ENCODE measurements at places on chromosomes 2 and 18.
A peak's percentile ranks its signal among the peaks of the same experiment; 100 is the strongest.

GRCh38 chr2:32064021-32064601 is 755 bp downstream of the SPAST start:
- no peak for ATAC-seq

GRCh38 chr18:50695431-50696176 is 124.2 kb downstream of the MRO start:
- ATAC-seq, result no peak

GRCh38 chr2:71892423-71892730 is 255.3 kb downstream of the CYP26B1 start:
- no peak for ATAC-seq

DNA sequence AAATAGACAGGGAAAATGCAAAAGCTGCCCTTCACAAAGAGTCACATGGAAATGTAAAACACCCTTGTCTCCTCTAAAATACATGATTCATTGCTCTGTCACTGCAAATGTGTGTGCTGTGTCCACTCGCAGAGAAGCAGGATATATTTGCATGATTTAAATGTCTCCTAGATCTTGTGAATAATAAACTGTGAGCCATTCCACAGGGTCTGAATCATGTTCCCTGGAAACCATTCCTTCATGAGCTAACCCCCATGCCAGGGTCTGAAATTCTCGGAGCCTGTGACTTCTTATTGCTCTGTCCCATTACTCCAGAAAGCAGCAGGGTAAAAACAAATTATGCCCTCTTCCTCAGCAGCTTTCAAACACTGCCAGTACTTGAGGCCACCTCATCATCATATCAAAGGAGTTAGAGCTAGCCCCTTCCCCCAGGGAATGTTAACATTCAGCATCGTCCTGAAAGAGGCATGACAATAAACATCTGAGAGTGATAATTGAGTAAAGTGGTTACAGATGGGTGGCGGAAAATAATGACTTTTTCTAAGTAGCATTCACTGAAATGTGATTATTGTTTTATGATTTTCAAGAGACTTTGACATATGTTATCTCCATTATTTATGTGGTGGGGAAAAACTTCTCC is 11.7 kb upstream of the CNGA3 start:
- no peak for ATAC-seq

DNA sequence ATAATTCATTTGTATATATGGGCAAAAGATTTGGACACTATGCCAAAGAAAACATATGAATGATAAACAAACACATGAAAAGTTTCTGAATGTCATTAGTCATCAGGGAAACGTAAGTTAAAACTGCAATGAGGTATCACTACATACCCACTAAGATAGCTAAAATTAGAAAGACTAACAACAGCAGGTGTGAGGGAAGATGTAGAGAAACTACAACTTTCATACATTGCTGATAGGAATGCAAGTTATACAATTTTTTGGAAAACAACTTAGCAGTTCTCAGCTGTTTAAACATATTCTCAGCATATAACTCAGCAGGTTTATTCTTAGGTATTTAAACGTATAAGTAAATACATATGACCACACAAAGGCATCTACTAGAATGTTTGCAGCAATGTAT is 563.5 kb upstream of the KLHL29 start:
- ATAC-seq, result no peak

DNA sequence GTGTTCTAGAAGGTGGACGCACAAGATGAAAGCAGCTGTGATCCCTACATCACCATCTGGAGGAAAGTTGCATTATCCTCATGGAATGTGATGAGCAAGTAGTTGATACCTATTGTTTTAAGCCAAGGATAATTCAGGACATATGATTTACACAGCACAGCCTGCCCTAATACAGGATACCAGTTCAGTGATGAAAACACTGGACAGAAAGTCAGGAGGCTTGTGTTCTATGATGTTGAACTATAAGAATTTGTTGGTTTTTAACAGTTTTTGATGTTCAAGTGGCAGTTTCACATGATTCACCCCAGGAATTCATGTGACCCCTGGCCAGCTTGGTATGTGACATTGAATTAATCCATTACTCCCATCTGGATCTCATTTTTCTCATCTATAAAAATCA is 6.2 kb upstream of the CHST10 start:
- ATAC-seq, result no peak

DNA sequence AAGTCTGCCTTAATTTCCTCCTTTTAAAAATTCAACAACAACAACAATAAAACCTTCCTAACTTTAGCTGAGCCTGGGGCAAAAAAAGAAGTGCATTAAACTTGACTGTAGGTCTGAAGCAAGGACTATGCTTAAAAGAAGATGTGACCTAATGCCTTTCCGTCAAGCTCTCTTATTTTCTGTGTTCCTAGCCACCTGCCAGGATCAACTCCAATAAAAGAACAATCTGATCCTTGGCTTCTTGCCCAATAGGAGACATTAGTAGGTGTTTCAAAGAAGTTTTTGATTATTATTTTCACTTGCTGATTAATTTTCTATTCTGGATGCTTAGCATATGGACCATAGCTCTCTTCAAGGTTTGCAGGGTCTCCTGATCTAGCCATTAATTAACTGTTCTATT is 237.5 kb downstream of the STK39 start:
- ATAC-seq, result no peak

- ATAC-seq, result no peak
Measured at GRCh38 chr2:219765231-219765911, 137.9 kb downstream of the SLC4A3 start.

GRCh38 chr18:36432880-36433555 is 135.5 kb downstream of the FHOD3 start:
- ATAC-seq, result no peak

DNA sequence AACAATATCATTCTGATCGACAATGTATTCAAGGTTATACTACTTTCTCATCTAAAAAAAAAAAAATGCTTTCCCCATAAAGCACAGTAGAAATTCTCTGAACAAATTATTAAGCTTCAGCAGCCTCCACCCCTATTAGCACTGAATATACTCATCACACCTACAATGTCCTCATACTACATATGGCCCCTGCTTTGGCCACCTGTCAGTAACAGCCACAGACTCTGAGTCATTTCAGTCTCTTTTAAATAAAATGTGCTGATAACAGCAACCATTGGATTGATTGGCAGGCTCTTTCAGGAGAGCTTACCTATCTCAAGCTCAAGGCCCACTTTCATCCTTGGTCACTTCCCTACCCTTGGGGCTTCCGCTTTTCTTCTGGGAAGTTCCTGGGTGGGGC is 236.7 kb downstream of the TMX3 start:
- ATAC-seq, result no peak

DNA sequence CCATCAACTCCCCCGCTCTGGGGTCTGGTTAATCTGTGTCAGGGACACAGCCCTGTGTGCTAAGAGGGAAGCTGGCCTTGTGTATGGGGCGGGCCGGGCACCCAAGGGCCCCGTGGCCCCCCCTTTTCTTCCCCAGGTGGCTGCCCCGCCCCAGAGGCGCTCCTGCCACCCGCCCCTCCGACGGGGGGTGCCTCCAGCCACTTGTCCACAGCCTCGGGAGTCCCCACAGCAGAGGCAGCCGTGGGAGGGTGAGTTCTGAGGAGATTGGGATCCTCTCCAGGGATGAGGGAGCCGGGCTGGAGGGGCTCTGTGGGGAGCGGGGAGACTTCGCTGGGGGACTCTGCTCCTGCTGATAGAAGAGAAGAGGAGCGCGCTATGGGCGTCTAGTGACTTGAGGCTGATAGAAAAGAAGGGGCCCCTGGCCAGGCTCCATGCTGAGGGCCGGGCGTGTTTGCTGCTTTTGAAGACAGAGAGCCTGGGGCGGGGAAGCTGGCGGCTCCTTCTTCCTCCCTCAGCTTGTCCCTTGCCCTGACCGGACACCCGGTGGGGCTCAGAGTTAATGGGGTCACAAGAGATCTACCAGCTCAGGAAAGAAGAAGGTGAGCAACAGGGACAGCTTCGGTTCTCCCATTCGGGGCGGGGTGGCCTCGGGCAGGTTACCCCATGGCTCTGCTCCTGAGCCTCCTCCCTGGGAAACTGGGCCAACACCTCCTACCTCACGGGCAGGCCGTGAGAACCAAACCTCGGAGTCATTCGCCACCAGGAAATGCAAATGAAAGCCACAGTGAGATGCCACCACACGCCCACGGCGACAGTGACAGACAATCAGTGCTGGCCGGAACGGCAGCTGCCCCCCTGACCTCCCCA is 89.4 kb upstream of the TAF1B start:
- ATAC-seq, result peak; percentile 10

DNA sequence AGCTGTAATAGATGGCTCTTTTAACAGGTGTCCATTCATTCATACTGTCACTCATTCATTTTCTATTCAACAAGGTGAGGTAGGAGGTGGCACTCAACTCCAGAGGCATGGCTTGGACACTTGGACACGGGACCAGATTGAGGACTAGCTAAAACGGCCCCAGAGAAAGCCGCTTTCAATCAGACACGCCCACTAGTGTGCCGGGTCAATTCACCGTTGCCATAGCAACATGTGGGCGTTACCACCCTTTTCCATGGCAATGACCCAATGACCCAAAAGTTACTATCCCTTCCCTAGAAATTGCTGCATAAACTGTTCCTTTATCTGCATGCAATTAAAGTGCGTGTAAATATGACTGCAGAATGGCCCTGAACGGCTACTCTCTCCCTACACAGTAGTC is 49.2 kb upstream of the LGALSL start:
- ATAC-seq, result no peak

- ATAC-seq, result no peak
Measured at GRCh38 chr18:41532344-41533086, 422.5 kb upstream of the PIK3C3 start.

GRCh38 chr2:138029276-138029675 is 65.0 kb downstream of the HNMT start:
- ATAC-seq, result no peak

DNA sequence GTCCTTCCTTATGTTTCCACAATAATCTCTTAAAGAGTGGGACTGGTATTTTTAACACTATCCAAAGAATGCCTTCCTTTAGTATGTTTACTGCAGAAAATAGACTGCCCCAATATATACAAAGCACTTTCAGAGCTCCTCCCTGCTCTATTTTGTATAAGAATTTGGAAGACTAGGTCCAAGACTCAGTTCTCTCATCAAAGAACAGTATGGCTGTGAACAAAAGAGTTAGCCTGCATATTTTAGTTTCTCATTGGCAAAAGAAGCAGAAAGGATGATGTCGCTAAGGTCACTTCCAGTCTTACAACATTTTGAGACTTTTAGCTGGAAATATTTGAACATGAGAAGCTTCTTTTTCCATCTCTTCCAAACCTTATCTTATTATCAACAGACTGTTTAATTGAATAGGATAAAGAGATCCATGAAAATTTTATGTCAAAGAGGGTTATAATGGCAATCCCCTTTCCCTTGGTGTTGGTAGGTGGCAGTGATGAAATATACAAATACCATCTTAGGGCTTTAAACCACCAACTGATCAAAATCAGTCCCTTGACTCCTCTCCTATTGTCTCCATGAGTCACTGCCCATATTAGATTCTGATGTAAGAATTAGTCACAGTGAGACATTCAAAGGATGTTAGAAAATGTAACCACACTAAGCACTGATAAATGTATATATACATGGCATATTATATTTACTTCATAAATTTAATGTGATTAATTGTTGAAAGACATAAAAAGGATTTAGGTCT is 266.9 kb upstream of the DSEL start:
- ATAC-seq, result peak; percentile 61

- ATAC-seq, result no peak
Measured at GRCh38 chr2:172256886-172257285, 154.2 kb upstream of the DLX2 start.

GRCh38 chr2:149648282-149649030 is 60.9 kb upstream of the MMADHC start:
- no peak for ATAC-seq

- ATAC-seq, result no peak
Measured at GRCh38 chr2:974054-974453, 23.4 kb downstream of the SNTG2 start.

GRCh38 chr2:41847744-41848441 is 199.9 kb upstream of the PKDCC start:
- no peak for ATAC-seq

- no peak for ATAC-seq
Measured at GRCh38 chr2:130372833-130373807, 17.3 kb downstream of the PTPN18 start.

- ATAC-seq, result no peak
Measured at GRCh38 chr2:217993138-217993537, 9.7 kb downstream of the TNS1 start.

GRCh38 chr2:9251154-9252001 is 44.8 kb downstream of the ASAP2 start:
- no peak for ATAC-seq

DNA sequence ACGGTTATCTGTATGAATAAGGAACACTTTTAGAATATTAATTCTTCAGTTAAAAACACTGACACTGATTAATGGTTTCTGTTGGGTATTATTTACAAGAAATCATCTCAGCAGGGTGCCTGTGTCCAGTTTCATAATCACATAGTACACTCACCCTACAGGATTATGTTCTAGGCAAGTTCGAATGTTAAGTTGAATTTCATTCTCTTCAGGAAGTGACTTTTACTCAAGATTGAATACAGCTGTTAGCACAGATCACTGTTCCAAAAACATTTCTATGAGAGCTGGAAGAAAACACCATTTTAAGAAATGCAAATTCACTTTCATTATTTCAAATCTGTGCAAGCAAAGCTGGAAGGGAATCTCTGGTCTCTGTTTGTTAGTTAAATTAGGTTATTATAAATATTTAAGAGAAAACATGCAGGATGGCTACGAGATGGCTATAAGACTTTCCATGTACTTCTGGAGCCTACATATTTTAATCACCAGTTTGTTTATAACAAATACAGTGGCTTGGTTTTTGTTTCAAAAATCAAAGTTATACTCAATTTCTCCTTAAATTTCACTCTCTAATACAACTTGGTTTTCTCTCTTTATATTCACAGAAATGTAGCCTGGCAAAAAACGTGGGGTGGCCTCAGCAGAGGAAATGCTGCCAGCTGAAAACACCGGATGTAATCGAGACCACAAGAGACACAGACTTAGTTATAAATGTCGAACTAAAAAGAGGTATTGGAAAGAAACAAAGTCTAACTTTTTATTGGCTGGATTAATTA is 65.8 kb downstream of the RBMS1 start:
- ATAC-seq, result no peak

DNA sequence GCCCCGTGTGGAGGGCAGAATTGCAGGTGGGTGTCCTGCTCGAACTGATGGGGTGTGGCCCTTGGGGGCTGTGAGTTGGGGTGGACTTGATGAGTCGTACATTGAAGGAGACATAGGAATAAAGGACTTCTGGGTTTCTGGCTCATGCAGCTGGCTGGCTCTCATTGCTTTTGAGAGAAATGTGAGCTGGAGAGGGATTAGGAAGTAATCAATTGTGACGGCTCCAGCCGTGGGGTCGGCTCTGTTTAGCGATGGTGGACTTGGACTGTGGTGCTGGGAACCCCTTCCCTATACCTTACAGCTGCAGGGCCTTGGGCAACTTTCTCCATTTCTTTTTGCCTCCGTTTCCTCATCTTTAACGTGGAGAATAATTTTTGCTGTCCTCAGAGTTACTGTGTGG is 9.2 kb downstream of the IMPA2 start:
- no peak for ATAC-seq

Data from activated CD4-positive, CD25-positive, alpha-beta regulatory T cell treated with anti-CD3 and anti-CD28 coated beads, Interleukin-2, amount 50 U/mL, for 24 hours (primary cell).